Smooth muscle cell of the umbilical artery (primary cell): ENCODE measurements at places on chromosomes 3 and 15. TPM values are rescaled to one million over a fixed set of nuclear protein-coding genes. Genes with fewer than 3 reads are reported as not detected.

The BRK1 gene
- total RNA-seq: 89.8 and 101 TPM in 2 replicates

The LRRC28 gene
- 21.4 and 21.7 TPM in 2 replicates for total RNA-seq

The PCBP4 gene
- 44.5 and 89.4 TPM in 2 replicates for total RNA-seq

The NAALADL2 gene
- total RNA-seq: 13.1 and 17.8 TPM in 2 replicates

The PRKCI gene
- 82.5 and 98.0 TPM in 2 replicates for total RNA-seq

The GOLGA8R gene
- total RNA-seq: 1.2 and 3.3 TPM in 2 replicates

The DISP2 gene
- 0.09 and 0.30 TPM in 2 replicates for total RNA-seq

The CCR1 gene
- total RNA-seq: not detected in 2 replicates

The ADAMTS9 gene
- total RNA-seq: 5.3 and 6.5 TPM in 2 replicates

The PTPN23 gene
- 32.4 and 46.9 TPM in 2 replicates for total RNA-seq

The ALCAM gene
- 134 and 242 TPM in 2 replicates for total RNA-seq
